Activated CD4-positive, alpha-beta T cell treated with anti-CD3 and anti-CD28 coated beads, Interleukin-2, amount 50 U/mL, for 1 hour (primary cell): ENCODE measurements at places on chromosomes 7 and 10.
A peak's percentile ranks its signal among the peaks of the same experiment; 100 is the strongest.

- DNase-seq: no peak
Observed at GRCh38 chr7:157559596-157560257, 222.9 kb downstream of the DNAJB6 start.

- DNase-seq: no peak
Observed at GRCh38 chr7:11237742-11238141, 264.1 kb downstream of the PHF14 start.

DNA sequence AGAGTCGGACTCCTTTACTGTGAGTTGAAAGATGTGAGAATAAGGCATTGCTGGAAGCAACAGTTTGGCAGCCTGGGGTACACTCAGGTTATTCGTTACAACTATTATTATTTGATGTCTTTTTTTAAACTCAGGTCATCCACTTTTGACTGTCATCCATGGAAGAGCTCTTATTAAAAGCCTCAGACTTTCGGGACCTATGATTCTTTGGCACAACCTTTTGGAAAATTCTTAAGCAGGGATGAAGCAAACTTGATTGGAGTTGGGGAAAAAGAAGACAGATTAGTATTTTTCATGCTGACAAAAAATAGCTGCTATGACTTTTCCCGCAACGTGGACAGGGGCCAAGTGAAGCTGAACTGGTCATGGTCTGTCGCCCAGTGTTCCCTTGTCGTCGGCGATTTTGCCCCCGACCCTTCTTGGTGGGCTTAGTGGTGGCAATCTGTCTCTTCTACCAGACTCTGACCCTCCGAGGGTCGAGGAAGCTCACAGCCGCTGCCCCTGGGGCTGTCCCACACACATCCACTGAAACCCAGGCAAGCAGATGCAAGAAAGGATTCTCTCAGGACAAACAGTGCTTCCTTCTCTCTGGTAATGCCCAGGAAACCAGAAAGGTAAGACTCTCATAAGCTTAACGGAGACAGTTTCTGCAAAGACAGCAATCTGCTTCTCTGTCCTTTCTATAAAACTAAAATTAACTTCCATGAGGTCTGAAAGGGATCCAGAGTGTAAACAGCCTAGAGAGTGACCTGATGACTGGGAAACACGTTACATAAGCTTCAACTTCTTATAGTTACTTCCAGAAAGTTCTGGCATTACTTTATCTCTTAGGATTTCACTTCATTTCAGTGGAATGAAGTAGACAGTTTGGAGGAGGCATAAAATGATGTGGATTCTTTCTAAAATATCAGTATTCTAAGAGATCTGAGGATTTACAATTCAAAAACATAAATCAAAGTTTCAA, 1.0 kb downstream of the CPED1 start:
- DNase-seq: no peak

GRCh38 chr10:120095875-120096274, 203.3 kb downstream of the SEC23IP start:
- no peak for DNase-seq

GRCh38 chr10:70695241-70696030, 23.1 kb downstream of the ADAMTS14 start:
- no peak for DNase-seq

- no peak for DNase-seq
Observed at GRCh38 chr7:1567896-1568510, 1.8 kb downstream of the PSMG3 start.

DNA sequence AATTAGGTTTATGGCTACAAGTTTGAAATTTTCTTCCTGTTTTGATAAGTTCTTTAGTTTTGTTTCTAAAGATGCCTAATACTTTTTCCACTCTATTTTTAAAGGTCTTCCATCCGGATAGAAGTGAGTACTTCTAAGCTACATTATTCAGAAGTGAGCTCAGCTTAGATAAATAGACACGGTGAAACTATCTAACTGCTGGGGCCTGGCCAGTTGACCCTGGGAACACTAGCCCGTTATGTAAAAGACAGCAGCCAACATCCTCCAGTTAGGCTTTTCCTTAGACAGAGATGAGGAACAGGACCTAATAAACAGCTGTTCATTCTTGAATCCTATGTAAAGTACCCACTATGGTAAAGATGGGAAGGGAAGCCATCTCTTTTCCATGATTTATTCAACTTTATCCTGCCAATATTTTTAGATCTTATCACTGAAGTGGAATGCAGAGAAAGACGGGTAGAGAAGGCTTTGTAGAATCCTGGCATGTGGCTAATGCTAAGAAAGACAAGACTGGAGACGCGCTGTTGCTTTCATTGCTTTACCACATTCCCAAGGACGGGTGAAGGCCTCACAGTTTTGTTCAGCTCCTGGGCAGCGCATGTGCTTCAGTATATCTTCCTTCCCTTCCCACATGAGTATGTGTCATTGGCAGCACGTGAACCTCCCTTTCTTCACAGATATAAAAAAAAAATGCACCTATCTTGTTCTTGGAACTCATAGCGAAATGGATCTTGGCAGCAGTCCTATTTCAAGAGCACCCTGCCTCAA, 340.0 kb upstream of the MEOX2 start:
- no peak for DNase-seq

DNA sequence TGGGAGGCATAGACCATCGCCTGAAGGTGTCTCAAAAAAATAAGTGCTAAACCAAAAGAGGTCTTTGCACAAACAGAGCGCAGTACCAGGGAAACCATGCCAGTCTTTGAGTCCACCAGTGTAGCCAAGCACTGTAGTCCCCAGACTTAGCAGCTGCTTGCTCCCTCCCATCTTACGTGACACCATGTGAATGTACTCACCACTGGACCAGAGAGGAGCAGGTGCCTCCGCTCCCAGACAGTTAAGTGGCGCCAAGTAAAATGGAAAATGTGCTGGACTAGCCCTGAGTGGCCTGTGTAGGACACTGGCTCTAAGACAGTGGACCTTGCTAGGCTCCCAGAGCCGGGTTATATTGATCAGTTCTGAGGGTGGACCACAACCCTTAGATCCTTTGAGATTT, 47.7 kb upstream of the PLEKHA1 start:
- no peak for DNase-seq

GRCh38 chr10:71397296-71398212, 834 bp downstream of the CDH23 start:
- DNase-seq: no peak

DNA sequence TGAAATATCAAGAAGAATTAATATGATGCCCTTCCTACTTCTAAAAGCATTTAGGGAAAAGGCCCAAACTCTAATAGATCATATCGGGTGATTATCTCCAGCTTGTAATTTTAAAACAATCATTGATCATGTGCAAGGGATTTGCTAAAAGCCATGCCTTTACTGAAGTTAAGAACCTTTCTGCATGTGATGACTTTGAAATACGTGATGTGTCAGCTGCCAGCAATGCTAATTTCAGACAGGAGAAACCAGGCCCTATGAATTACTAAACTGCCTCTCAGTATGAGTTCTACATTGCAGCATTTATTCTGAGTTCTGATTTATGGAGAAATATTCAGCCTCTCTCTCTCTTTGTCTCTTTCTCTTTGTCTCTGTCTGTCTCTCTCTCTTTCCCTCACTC, 203.6 kb upstream of the AKR1E2 start:
- no peak for DNase-seq

DNA sequence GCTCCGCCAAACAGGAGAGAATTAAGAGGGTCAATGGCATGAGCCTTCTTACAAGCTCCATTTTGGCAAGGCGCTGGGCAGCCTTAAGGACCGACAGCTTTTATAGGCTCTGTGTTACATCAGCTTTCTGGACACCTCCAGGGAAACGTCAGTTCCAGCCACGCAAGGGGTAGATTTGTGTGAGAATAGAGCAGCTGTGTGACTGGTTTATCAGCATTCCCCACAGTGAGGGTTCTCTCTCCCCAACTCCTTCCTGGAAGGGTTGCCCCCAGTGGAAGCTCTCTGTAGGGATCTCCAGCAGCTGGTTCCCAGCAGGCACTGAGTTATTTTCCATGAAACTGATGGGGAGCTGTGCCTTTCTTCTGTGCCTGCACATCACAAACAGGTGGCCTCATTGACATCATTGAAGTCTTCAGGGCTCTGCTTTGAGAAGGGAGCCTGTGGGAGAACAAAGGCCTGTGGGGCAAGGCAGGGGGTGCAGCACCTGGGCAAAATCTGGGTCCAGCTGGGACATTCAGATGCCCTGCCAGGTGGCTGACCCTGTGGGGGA, at the start of gene CUZD1:
CUZD1 (minus strand) TSS at position 75 of the 550 bp plus-strand sequence; CDS start at position 61, 14 bp downstream.
- no peak for DNase-seq

- DNase-seq: peak; percentile 69
Observed at GRCh38 chr10:67788028-67788886, 49.7 kb downstream of the DNAJC12 start.

DNA sequence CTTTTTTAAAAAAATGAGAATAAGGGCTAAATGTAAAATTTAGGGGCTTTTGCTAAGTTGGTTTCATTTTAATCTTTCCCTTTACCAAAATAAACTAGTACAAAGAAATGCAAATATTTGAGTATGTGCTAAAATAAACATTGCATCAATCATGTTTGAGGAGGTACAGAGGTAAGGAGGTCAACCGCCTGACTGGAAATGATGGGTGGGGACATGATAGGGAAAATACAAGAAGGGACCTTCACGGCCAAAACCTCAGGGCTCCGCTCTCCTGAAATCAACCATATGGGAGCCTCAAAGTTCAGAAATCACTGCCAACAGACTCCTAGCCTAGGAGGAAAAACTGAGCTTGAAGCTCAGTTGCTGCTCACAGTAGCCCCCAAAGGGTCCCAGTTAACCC, 207.6 kb downstream of the AHR start:
- no peak for DNase-seq

DNA sequence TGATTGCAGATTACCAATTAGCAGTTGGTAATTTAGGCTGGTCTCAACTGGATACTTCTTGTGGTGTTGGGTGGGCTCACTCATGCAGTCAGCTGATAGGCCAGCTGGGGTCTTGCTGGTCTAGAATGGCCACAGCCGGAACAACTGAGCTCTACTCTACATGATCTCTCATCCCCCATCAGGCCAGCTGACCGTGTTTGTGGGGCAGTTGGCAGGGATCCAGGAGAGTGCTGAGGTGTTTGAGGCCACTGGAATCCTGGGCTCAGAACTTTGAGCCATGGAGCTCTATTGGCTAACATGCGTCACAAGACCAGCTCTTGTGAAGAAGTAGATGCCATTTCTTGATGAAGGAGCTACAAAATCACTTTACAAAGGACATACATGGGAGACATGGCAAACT, 242.4 kb downstream of the GFRA1 start:
- no peak for DNase-seq

- DNase-seq: no peak
Observed at GRCh38 chr7:42677751-42678699, 233.8 kb downstream of the C7orf25 start.

- no peak for DNase-seq
Observed at GRCh38 chr7:137628216-137628615, 218.6 kb downstream of the DGKI start.

DNA sequence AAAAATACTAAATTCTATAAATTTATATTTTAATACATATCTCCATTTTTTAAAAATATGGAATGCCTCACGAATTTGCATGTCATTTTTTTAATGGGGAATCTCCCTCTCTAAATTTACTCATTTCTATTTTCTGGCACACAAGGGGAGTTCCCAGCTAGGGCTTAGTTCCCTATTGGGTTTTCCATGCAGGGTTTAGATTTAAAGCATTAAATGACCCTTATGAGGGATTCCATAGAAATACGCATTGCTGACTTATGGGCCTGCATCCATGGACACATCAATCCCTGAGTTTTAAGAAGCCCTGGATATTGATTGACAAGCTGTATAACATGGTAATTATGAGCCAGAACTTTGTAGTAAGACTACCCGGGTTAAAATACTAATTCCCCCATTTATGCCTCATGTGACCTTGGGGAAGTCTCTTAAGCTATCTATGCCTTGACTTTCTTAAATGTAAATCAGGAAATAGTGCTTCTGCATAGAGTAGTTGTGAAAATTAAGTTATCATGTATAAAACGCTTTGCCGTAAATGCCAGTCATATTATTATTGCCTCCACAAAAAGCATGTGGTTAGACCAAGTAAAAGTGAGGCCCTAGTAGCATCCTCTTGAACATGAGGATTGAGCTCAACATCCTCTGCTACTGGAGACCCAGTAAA, 78.8 kb upstream of the ANKRD1 start:
- DNase-seq: no peak

DNA sequence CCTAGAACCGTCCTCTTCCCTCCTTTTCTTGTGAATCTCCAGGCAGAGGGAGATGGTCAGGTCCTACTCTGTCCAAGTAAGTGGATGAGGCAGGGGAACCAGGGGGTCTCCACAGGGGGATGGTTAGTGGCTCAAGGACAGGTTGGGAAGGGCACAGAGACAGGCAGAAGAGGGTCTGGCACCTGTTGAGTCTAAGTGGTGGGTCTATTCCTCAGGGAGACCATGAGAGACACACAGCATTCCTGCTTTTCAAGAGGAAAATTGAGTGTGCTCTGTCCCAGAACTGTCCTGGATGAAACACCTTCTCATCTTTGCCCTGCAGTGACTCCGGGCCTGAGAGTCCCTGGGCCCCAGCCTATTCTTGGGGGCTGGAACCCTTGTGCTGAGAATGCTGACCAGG, 184.8 kb upstream of the GALNT17 start:
- no peak for DNase-seq

DNA sequence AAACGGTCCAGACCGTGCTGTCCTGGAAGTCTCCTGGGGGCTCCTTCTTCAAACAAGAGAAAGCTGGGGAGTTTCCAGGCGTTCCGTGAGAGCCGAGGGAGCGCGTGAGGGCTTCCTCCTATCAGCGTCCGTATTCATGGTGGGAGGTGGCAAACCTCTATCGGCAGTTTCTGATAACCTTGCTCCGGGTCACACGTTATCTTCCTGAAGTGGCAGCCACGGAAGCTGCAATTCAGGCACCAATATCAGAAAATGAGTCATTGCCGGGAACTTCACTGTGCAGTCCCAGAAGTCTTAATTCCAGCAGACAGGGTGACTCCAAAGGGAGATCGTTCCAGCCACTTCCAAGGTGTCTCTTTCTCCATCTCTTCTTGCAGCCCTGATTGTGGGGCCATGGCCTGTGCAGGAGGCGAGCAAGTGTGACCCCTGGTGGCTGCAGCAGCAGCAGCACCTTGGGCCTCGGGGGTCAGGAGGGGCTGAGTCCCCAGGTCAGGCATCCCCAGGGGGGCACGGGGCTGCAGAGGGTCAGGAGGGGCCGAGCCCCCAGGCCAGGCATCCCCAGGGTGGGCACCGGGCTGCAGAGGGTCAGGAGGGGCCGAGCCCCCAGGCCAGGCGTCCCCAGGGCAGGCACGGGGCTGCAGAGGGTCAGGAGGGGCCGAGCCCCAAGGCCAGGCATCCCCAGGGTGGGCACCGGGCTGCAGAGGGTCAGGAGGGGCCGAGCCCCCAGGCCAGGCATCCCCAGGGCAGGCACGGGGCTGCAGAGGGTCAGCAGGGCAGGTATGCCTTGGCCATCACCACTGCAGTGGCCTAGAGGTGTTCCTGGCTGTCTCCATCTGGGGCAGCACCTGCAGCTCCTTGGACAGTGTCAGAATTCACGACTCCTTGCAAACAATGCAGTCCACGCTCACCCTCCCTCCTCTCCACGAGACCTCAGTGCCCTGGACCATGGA, 538.7 kb downstream of the DNAJB6 start:
- DNase-seq: peak; percentile 57

GRCh38 chr10:70430493-70431445, 10.7 kb downstream of the NODAL start:
- DNase-seq: no peak
